ENCODE measurements at places on chromosomes 7 and 10. TPM values are rescaled to one million over a fixed set of nuclear protein-coding genes. Genes with fewer than 3 reads are reported as not detected.
A peak's percentile ranks its signal among the peaks of the same experiment; 100 is the strongest.

GRCh38 chr7:17147409-17147808 is 151.0 kb upstream of the AHR start:
- H3K27me3 ChIP-seq = no peaks in the 10 kb centered on the region
- DNase-seq = no peak
- no peaks in the 10 kb centered on the region for H3K4me1 ChIP-seq
- H3K36me3 ChIP-seq = no peaks in the 10 kb centered on the region
- H3K4me3 ChIP-seq = no peak overlapping the region
- no peak overlapping the region for H3K27ac ChIP-seq

GRCh38 chr10:69861251-69862240 is 59.8 kb downstream of the COL13A1 start:
- peaks cover 4% of the 10 kb centered on the region for H3K4me1 ChIP-seq
- DNase-seq = no peak
- H3K36me3 ChIP-seq = no peaks in the 10 kb centered on the region

GRCh38 chr10:119976421-119976820 is 83.9 kb downstream of the SEC23IP start:
- H3K4me3 ChIP-seq = no peak overlapping the region
- H3K4me1 ChIP-seq = no peaks in the 10 kb centered on the region
- H3K27me3 ChIP-seq = peaks cover 3% of the 10 kb centered on the region
- H3K27ac ChIP-seq = no peak overlapping the region

- DNase-seq = no peak
- H3K27me3 ChIP-seq = no peaks in the 10 kb centered on the region
- no peaks in the 10 kb centered on the region for H3K36me3 ChIP-seq
- H3K27ac ChIP-seq = no peak overlapping the region
Observed at GRCh38 chr7:142012825-142013511, 17.3 kb downstream of the MGAM start.

- H3K4me3 ChIP-seq = no peak overlapping the region
- peaks cover 12% of the 10 kb centered on the region for H3K36me3 ChIP-seq
- no peaks in the 10 kb centered on the region for H3K27me3 ChIP-seq
- no peak for DNase-seq
Observed at GRCh38 chr10:15137636-15138035, 30.9 kb downstream of the NMT2 start.

DNA sequence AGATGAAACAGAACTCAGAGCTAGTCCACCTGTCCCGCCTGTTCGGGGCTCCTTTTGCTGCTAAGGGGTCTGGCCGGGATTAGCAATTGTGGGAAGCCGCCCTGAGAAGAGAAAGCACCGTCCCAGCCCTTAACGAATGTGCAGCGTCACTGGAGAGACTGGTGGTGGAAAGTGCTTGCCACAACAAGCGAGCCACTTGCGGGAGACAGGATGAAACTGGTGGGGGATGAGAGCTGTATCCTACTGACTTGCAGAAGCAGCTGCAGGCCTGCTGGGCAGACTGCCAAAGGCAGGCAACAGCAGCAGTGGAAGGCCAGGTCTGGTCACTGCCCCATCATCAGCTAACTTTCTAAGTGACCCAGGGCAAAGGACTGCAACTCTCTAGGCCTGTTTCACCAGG is 95.4 kb downstream of the FAM53B start:
- H3K4me3 ChIP-seq = no peak overlapping the region
- DNase-seq = peak; percentile 94
- H3K27ac ChIP-seq = peak overlapping the region; percentile 67

DNA sequence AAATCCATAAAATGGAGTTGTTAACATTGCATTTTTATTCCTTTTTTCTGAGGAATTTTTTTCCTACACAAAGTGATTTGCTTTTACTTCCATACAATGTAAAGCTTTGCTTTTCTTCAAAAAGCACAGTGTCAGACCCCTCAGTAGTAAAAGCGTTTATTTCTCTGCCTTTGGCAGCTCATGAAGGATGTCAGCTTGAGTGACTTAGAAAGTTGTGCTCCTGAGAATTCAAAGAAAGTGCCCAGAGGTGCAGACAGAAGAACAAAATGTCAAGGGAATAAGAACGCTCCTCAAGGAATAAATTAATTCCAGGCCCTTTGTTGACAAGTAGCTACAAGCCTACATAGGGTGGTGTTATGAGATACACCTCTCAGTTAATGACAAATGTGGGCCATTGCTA is 369.3 kb upstream of the ADARB2 start:
- DNase-seq = no peak
- H3K36me3 ChIP-seq = no peaks in the 10 kb centered on the region
- no peak overlapping the region for H3K27ac ChIP-seq
- H3K4me3 ChIP-seq = no peak overlapping the region
- H3K4me1 ChIP-seq = no peaks in the 10 kb centered on the region

Gene GOLGA7B
- total RNA-seq = 1.0 TPM

Gene LRRC18
- total RNA-seq = 3.1 TPM

Gene IL2RA
- 1.2 TPM for total RNA-seq

Measured in lung (tissue), 17 donors.